NCI-H1930 (cell line): ENCODE measurements at places on chromosomes 6 and 20.

GRCh38 chr6:111714416-111715270, 109.0 kb upstream of the TRAF3IP2 start:
- no peak for DNase-seq

- DNase-seq: no peak
Measured at GRCh38 chr20:57590485-57591288, 29.5 kb downstream of the ZBP1 start.

DNA sequence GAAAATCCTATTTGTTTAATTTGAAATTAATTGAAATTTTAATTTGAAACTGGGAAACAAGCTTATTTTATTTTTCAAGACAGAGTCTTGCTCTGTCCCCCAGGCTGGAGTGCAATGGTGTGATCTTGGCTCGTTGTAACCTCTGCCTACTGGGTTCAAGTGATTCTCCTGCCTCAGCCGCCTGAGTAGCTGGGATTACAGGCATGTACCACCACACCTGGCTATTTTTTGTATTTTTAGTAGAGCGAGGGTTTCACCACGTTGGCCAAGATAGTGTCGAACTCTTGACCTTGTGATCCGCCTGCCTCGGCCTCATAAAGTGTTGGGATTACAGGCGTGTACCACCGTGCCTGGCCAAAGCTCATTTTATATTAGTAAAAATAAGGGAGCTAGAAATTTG, 4.2 kb downstream of the SRSF3 start:
- no peak for DNase-seq

DNA sequence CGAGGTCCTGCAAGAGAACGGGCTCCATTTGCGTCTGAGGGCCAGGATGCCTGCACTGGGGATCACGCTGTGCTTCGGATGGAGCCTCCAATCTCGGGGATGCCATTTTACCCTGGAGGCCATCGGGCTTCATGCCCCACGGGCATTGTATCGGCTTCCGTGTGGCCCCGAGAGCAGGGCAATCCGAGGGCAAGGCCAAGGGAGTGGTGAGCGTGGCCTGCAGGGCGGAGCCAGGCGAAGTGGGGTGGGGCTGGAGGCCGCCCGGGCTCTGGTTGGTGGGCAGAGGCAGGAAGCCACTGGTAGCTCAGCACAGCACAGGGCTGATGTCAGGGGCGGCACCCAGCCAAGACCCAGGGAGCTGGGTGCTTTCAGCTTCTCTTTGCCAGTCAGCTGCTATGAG, 57.5 kb upstream of the BHLHE23 start:
- no peak for DNase-seq

GRCh38 chr6:16481697-16482399, 243.5 kb downstream of the GMPR start:
- DNase-seq: no peak

GRCh38 chr6:48041894-48042293, 69.1 kb downstream of the PTCHD4 start:
- DNase-seq: no peak

DNA sequence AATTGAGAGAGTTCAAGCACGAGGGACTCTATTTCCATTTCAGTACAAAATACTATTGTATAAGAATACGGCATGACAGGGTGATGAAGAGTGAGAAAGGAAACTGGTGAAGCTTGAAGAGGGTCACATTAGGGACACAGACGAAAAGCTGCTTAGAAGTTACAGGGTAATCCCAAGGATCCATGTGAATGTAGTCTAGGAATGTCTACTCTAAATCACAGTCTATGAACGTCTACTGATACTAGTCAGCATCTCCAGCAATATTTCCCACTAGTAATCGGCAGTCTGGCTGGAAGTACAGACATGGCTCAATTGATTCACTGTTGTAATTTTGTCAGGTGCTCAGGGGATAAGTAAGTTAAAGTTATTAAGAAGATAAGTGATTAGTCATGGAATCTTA, 156.4 kb downstream of the ASCC3 start:
- DNase-seq: no peak

GRCh38 chr6:624979-625378, 31.9 kb downstream of the HUS1B start:
- DNase-seq: no peak

DNA sequence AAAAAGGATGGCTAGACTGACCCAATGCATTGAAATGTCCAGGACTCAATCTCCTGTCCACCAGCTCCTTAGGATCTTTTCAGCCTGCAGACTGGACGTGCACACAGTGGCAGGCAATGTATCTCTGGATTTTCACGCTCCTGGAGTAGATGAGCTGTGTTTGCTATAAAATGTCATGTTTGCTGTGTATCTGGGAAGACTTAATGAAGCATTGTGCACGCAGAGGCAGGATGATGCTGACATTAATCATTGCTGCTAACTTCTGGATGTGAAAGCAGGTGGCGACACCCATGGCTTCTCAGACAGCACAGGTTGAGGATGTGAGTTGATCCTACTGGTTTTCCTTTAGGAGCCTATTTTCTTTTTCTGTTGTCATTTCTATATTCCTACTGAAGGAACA, 133.1 kb upstream of the PCSK2 start:
- DNase-seq: no peak

GRCh38 chr20:3712279-3712873, at the start of gene SIGLEC1:
Gene SIGLEC1, minus strand, starts transcription at chr20:3712600. Its CDS starts 5,472 bp downstream, at chr20:3707128.
- no peak for DNase-seq

GRCh38 chr6:49087369-49087768, 375.7 kb downstream of the MMUT start:
- no peak for DNase-seq

- no peak for DNase-seq
Measured at GRCh38 chr20:31713312-31714273, 9.1 kb downstream of the BCL2L1 start.

- no peak for DNase-seq
Measured at GRCh38 chr6:90645634-90646033, 58.8 kb upstream of the MAP3K7 start.

GRCh38 chr20:4484379-4484997, 237.2 kb upstream of the PRND start:
- no peak for DNase-seq

GRCh38 chr6:150018846-150019580, 6.3 kb downstream of the RAET1L start:
- no peak for DNase-seq

DNA sequence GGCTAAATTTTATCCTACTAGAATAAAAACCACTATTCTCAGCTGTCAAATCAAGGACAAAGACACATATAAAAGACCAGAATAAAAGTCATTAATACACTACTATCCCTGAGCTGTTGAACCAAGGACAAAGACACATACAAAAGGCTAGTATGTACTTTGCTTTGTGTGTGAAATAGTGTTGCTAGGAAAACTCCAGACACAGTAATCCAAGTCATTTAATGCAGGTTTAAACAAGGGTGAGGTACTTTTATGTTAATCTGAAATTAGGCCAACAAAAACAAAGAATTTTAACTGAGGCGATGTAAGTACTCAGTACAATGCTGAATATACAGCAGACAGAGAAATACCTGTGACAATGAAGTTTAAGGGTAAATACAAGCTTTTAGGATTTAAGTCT, 18.9 kb downstream of the GCLC start:
- no peak for DNase-seq

- DNase-seq: no peak
Measured at GRCh38 chr6:145743332-145743731, 8.0 kb upstream of the EPM2A start.

DNA sequence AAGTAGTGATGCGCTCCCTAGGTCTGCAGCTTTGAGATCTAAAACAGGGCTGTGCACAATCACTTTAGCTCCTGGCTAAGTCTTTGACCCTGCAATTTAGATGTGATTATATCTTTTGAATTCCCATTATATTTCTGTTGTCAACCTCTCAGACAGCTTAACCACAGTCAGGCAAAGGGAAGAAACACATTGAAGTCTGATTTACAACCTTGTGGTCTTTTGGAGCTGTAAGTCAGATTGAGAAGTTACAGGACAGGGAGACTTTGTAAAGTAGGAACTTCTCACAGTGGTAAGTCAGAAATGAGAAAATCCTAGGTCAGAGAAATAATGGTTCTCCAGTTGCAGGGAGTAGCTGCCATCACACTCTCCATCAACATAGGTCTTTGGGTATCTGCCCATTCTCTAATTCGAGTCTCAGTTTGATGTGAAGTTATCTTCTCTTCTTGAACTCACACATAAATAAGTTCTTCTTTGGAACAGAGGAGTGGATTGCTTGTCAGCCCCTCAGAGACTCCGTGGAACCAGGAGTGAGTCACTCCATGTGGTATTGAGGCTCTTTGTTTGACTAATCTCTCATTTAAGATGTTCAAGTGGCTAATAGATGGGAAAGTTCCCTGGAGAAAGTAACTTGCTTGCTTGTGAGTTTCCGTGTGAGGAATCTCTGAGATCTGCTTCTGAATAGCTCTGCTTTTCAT, 35.0 kb upstream of the SGK1 start:
- no peak for DNase-seq

DNA sequence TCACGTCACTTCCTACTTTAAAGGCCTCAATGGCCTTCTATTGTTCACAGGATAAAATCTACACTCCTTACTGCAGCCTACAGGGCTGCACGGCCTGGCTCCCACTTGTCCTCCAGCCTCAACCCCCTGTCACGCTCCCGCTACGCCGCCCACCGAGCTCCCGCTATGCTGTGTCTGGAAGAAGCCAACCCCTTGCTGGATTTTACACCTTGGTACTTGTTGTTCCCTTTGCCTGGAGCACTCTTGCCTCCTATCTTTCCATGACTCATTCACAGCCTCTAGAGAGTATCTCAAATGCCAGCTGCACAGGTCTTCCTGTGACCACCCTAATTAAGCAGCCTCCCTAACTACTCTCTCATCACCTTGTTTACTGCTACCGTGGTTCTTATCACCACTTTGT, 259.9 kb downstream of the PRKN start:
- DNase-seq: no peak
